Activated CD4-positive, alpha-beta T cell treated with anti-CD3 and anti-CD28 coated beads, Interleukin-2, amount 50 U/mL, for 1 hour (primary cell): ENCODE measurements at places on chromosomes 16 and 17.

DNA sequence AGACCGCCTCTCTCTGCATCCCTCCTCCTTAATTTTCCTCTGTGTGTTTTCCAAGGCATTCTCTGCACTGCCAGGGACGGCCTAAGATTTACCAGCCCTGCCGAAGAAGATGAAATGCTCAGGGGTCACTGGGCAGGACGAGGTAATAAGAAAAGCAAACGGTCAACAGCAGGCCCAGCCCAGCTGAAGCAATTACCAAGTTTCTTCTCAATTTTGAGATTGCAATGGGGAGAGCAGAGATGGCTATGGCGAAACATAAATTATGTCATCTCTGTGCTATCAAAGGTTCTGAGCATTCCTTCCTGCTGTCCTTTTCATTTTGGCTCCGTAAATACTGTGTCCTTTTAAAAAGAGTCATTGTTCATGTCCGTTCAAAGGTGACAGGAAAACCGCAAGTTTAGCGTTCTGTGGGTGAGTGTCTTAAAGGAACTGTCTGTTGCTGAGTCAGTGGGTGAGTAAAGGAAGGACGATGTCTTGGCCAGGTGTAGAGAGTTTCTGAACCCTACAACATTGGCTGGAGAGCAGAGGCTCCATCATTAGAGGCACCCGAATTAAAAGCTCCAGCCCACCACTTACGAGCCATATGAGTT, 753.9 kb upstream of the EEF2KMT start:
- no peak for DNase-seq

GRCh38 chr16:48131201-48131935, 24.4 kb downstream of the ABCC12 start:
- DNase-seq = no peak

GRCh38 chr16:75558846-75559401, 2.9 kb upstream of the TMEM231 start:
- DNase-seq = no peak

GRCh38 chr16:72021043-72021442, 12.5 kb downstream of the DHODH start:
- DNase-seq = no peak

DNA sequence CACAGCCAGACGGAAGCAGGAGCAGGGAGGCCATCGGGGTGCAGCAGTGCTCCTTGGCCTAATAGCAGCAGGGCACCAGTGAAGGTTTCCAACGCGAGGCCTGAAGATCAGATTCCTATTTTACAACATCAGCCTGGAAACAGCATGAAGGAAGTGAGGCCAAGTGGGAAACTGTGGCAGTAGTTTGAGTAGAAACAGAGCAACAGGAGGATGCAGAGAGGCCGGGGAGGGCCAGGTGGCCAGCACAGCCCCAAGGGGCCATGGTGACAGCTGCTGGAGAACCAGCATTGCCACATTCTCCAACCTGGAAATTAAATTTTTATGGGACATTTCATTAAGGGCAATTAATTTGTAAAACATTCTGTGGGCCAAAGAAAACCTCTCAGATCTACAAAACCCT, 3.4 kb upstream of the ANKRD11 start:
- no peak for DNase-seq

DNA sequence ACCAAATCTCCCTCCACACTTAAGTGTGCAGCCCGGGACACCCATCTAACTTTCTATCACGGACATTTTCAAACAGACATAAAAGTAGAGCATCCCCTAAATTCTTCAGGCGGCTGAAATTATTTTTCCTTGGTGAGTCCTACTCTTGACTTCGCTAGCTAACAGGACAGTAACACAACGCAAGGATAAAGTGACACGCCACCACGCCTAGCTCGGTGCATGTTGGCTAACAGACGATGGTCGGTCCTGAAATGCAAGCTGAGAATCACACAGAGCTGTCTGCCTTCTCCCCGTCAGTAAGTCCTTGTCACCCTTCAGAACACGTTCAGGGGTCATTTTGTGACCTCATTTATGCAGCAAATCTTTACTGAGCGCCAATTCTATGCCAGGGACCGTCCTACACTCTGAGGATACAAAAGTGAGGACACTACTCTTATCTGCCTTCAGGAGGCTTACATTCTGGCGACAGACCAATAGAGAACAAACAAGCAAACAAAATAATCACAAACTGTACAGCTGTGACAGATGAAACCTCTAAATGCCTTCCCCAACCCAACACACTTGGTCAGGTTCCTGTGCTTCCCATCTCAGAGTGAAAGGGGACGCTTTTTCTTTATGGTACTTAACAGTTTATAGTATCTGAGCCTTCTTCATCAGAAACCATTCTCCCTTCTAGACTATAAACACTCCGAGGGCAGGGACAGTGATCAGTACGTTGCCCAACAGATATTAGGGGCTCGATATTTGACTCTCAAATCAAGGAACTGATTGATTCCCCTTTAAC, 1.3 kb downstream of the NTAN1 start:
- DNase-seq = no peak

- no peak for DNase-seq
Measured at GRCh38 chr17:79174905-79175856, 100.6 kb downstream of the ENGASE start.

DNA sequence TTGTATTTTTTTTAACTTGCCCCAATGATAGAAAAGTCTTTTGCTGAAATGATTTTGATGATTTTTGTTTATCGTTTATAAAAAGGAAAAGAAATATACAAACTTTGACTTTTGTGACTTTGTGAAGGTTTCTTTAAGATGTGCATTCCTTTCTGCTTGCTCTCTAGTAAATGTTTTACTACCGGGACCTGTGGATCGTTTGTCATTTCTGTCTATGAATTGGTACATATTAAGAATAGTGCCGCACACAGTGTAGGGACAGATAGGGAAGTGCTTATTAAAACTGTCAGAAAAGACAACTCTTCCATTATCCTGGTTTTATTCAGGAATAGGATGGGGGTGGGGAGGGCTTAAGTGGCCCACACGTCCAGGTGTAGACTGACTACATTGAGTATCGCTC, 8.1 kb upstream of the PSMC5 start:
- DNase-seq = no peak

DNA sequence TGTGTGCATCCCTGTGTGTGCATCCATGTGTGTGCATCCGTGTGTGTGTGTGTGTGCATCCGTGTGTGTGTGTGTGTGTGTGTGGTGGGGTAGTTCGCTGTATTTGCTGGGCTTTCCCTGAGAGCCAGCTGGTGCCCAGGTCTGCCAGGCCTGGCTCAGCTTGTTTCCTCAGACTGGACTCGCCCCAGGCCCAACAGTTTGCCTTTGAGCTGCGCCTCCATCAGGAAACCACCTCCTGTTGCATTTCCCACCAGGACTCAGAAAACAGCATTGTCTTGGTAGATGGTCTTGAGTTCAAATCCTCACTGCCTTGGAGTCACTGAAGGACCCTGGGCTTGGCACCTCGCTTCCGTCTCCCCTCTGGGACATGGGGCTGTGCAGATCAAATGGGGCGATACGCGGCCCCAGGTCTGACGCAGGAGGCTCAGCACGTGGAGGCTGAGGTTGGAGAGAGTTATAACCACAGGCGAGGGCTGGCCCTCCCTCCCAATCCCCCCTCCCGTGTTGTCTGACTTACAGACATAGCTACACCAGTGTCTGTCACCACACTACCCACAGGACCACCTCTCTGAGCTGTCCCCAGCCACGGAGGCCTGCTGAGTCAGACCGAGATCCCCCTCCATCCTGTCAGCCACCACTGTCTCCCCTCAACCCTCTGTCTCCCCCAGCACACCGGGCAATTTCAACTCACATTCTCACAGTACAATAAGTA, 4.7 kb downstream of the ITGAE start:
- peak; percentile 62 for DNase-seq
